ENCODE measurements at places on chromosomes 7 and 10.

- DNase-seq, result no peak
These were observed 33.5 kb downstream of the FGFBP3 start for GRCh38 chr10:91875779-91876178.

- peak; percentile 20 for DNase-seq
These were observed 83.7 kb upstream of the BET1 start for GRCh38 chr7:94087664-94088352.

DNA sequence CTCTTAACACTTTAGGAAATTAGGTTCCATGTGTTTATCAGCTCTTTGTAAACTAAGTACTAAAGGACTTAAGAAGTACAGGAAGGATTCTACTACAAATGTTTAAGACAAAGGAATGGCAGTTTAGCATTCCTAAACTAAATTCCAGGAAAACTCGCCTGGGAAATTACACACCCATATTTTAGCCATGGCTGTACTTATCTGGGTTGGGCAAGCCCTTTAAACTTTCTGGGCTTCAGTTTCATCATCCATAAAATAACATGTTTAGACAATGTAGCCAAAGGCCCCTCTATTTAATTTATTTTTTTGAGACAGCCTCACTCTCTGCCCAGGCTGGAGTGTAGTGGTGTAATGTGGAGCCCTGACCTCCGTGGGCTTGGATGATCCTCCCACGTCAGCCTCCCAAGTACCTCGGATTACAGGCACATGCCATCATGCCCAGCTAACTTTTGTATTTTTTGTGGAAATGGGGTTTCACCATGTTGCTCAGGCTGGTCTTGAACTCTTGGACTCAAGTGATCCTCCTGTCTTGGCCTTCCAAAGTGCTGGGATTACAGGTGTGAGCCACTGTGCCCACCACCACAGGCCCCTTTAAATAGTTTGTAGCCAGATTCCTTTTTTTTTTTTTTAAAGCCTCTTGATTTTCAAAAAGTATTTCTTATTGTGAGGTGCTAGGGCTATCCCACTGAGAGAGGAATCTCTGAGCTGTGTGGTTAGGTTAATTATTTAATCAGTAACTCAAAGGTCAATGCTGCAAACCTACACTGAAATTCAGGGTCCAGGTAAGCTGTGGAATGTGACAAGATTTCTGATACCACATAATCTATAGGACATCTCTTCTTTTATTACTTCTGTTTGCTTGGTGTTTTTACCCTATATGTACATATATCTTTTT, 32.1 kb downstream of the TMEM60 start:
- DNase-seq, result no peak

DNA sequence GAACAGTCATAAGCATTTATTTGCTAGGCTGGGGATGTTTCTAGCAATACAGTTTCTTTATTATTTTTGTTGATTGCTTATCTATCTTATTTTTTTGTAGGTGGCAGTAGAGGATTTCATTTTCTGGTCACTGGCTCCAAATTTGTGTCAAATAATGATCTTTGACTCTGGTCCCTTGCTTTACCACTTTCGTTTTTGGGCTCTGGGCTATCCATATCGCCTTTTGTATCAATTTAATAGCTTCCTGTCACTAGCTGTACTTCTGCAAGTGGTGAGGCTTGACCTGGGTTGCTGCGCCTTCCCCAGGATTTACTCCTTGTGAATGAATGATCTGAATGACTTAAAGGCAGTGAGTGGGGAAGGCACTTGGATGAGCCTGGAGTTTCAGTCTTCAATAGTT, 48.4 kb downstream of the MDFIC start:
- DNase-seq, result no peak

DNA sequence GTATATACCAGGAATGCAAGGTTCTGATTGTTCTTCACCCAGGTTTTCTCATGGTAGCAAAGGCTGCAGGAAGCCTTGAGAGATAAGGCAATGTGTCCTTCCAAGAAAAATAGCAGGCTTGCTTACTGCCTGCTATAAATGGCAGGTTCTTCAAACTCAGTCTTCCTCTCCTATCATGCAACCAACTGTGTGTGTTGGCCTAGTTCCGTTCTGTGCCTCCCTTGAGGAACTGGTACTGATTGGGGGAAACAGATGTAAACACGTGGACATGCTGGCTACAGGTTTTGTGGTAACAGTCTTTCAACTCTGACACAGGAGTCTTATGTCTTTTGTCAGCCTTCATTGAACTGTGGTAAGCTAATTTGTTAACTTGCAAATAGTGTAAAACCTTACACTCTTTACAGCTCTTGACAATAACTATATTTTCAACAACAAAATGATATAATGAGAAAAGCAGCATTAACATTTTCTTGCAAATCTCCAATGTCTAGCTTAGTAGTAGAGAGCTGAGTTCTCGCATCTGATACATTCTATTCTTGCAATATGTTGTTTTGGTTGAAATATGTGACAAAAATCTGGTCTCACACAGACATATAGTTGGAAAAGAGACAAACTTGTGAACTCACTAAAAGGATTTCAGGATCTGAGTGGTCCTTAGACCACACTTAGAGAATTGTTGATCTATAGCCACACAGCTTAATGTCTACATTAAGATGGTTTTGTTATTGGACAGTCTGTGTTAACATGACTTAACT, 54.7 kb upstream of the LSM8 start:
- no peak for DNase-seq

DNA sequence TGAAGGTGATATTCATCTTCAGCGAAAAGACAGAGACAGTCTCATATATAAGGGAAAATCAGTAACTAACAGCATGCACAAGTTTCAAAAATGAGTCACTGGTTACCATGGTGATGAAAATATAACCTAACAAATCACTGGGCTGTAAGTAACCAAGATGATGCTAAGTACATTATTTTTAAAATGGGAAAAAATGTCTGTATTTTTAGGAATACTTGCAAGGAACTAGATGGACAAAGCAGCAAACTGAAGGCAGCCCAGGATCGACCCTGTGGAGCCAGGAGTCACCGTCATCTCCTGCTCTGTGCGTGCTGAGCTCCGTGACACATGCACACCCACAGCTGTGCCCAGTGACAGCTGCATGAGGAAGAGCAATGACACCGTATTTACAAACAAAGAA, 137.3 kb downstream of the ELMO1 start:
- DNase-seq, result peak; percentile 34

DNA sequence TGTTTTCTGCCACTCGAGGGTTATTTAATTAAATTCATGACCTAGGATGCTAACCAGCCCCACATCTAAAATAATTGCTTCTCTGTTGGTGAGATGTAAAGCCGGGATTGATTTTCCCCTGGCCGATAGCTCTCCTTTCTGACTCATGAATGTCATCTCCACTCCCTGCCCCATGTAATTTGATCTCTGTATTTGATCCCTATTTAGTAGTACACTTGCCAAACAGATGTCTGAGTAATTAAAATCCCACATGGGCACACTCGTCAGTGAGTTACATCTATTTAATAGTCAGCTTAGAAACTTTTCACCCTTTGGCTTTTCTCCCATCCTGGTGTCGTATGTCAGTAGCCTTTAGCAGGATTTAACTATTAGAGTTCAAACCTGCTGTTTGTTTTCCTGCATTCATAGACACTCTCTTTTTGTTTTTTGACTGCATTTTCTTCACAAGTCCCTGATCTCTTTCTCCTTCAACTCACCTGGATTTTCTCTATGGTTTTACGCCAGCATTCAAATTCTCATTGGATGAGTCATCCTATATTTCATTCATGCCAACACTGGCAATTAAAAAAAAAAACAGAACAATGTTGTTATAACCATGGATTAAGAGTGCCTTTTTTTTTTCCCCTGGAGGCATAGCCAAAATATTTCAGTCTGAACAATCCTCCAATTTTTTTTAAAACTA, 82.7 kb downstream of the SPAG6 start:
- DNase-seq, result no peak

GRCh38 chr10:5317547-5318107, 47.1 kb upstream of the UCN3 start:
- DNase-seq, result peak; percentile 66

- no peak for DNase-seq
These were observed 671 bp upstream of the PAPSS2 start for GRCh38 chr10:87658858-87659555.

DNA sequence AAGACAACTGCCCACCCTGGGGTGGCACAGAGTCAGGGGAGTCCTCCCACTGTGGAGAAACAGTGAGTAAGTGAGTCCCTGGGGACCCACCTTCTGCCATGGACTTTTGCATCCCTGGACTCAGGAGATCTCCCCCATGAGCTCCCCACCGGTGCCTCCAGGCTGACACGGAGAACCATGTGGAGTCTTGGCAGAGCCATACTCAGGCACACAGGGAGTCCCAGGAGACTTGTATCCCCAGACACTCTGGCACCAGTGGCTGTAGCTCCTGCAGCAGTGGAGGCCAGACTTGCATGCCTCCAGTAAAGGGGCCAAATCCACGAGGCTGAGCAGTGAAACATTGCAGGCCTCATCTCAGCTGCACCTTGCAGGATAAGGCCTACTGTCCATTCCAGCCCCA, 791.4 kb downstream of the PCDH15 start:
- no peak for DNase-seq

GRCh38 chr10:49595713-49596492, 14.2 kb upstream of the SLC18A3 start:
- DNase-seq, result no peak

DNA sequence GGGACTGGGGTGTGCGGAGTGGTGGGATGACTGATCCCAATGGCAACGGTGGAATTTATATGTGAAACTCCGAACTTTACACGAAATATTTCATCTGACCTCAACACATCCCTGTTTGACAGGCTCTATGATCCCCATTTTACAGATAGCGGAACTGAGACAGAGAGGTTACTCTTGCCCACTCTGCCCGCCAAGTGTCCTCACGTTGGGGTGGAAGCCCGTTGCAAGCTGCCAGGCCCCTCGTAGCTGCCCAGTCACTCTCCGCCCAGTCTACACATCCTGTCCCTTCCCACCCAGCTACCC, 397 bp upstream of the NFE2L3 start:
- DNase-seq, result no peak

DNA sequence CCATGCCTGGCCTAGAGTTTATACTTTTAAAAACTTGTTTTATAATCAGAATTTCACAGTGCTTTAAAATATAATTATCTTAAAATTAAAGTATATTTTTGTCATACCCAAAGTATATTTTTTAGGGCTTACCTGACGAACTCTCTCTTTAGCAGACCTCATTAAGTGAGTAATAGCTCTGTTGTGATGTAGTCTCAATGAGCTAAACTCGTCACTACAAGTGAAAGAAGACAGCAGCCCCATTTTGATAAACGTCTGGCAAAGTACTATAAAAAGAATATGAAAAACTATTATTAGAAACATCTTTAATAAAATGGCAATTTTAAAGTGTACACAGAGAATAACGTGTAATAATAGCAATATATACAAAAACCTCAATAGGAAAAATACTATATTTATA, 18.6 kb downstream of the ANKRD61 start:
- no peak for DNase-seq

- DNase-seq, result no peak
These were observed 31.5 kb downstream of the FGFR2 start for GRCh38 chr10:121566755-121567154.
